Stimulated activated CD4-positive, alpha-beta T cell treated with anti-CD3 and anti-CD28 coated beads, Interleukin-12 subunit alpha, Interleukin-12 subunit beta, amount 100 ng/mL, for 24 hours (primary cell): ENCODE measurements at places on chromosomes 1 and 21.

- peak; percentile 6 for DNase-seq
These were observed at the start of gene SPAG17 for GRCh38 chr1:118185084-118185832. SPAG17 (minus strand) TSS chr1:118185228; CDS start chr1:118185157, 71 bp downstream.

- no peak for DNase-seq
These were observed 100.3 kb downstream of the CACNA1E start for GRCh38 chr1:181583598-181583997.

DNA sequence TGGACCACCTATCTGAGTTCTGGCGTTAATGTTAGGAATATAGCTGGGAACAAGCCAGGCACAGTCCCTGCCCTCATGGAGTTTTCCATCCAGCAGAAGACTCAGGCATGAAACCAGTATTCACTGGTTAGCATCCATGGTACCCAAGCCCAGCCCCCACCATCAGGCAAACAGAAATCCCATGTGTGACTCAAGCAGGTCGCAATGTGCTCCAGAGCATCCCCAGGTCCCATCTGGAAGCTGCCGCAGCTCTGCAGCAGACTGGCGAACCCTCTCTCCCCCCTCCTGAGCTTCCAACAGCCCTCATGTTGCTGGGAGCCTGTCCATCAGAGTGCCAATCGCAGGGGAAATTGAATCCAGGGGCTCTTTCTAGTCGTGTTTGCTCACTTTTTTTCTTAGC, 174.2 kb downstream of the RRAGC start:
- DNase-seq: no peak

DNA sequence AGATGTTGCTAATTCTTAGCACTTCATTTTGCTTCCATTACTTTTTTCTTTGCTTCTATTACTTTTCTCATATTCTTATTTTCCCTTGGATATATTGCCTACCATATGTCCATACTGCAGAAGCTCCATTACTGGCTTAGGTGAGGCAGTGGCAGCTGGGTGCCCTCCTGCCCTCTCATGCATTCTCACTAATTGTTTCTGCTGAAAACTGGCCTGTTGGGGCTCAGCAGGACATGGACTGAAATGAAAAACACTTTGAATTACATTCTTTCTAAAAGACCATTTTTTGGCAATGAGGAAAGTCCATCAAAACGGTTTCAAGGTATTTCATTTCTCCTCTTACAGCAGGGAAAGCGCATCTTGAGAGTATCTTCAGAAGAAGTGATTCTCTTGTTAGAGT, 122.9 kb downstream of the MAST2 start:
- no peak for DNase-seq

- no peak for DNase-seq
These were observed 120.6 kb upstream of the KCNJ15 start for GRCh38 chr21:38136201-38136600.

DNA sequence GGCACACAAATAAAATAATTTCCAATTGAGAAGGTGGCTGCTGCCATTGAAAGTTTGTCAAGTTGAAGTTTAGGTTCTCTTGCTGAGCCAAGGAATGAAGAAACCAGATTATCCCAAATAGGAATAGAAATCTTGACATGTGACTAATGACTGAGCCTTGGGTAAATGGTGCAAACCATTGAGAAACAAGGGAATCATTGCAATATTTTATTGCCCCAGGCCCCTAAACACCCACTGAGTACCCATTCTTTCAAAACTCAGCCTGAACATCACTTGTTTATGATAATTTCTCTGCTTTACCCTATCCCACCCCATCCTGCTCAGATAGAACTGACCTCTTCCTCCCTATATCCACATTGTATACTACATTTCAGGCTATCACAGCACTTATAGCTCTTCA, 46.6 kb upstream of the VTCN1 start:
- DNase-seq: no peak

- no peak for DNase-seq
These were observed 36.5 kb downstream of the NCF2 start for GRCh38 chr1:183553764-183554163.

DNA sequence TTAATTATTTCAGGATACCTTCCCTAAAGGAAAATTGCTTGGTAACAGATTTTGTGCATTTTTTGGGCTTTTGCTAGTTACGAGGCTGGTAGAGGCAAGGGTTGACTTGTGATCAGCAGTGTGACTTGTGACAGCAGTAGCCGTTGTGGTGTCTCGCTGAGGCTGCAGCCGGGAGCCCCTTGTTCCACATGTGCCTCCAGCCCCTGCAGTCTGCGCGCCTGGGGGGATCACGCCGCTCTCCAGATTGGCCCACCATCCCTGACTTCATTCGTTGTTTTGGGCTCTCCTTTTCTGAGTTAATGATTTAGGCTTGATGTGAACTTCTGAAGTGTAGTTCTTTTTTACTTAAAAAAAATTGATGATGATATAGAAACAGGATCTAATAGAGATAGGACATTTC, 41.5 kb downstream of the TRAPPC10 start:
- no peak for DNase-seq

- DNase-seq: no peak
These were observed 24.0 kb downstream of the NGF start for GRCh38 chr1:115314092-115314491.

GRCh38 chr21:23223882-23224281, 2225.7 kb downstream of the NCAM2 start:
- no peak for DNase-seq

GRCh38 chr1:59704716-59705115, 110.0 kb upstream of the HOOK1 start:
- no peak for DNase-seq
